Kidney (tissue), 22 donors: ENCODE measurements at places on chromosomes 1 and 21. TPM values are rescaled to one million over a fixed set of nuclear protein-coding genes. Genes with fewer than 3 reads are reported as not detected.

DNA sequence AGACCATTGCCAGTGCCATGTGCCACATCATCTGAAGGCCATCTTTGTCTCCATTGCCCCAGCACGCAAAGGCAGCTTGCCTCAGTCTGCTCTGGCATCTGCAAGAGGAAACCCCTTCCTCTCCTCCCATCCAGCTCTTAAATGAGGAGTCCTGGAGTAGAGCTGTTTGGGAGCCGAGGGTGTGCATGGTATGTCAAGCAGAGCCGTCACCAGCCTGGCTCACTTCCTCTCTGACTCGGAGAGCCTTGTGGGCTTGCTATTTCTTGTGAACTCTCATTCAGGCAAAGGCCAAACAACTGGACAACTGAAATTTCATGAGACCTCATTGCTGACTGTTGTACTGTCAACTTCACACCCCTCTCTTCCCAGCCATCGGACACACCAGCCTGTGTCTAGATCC lies 143.9 kb downstream of the SIPA1L2 start:
- DNase-seq: no peak

- peak; percentile 57 for DNase-seq
Observed at GRCh38 chr1:17270891-17271765, 22.2 kb downstream of the PADI3 start.

GRCh38 chr1:167107456-167107855 lies 13.6 kb downstream of the STYXL2 start:
- DNase-seq: no peak

GRCh38 chr1:28326984-28327383 lies 1.9 kb upstream of the MED18 start:
- no peak for DNase-seq

Gene ITGB2
- polyA plus RNA-seq: 9.5 TPM
